ENCODE measurements at places on chromosomes 11 and 22.

- DNase-seq, result peak; percentile 51
Measured at GRCh38 chr11:832529-833113, at the start of gene CD151. CD151 (plus strand) TSS chr11:832952; CDS start chr11:836070, 3,118 bp downstream.

DNA sequence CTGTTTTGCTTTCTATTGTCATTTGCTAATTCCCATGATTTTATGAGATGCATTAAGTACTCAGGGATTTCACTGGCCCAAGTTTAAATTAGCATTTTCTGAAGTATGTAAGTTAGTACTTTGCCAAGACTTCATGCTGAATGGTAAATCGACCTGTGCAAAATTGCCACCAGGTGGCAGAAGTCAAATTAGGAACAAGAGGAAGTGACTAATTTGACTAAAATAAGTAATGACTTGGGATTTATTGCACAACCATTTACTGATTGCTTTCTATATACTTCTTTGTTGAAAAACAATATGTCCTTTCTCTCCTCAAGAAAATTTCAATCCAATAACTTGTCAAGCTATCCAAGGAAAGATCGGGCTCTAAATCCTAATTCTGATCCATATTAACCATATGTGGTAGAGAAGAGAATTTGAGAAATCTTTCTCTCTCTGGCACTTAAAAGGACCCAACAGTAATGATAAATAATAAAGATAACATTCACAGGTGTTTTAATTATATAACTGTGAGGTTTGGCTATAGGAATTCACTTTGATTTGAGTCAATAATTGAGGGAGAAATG lies 253.7 kb upstream of the CHORDC1 start:
- DNase-seq, result no peak

DNA sequence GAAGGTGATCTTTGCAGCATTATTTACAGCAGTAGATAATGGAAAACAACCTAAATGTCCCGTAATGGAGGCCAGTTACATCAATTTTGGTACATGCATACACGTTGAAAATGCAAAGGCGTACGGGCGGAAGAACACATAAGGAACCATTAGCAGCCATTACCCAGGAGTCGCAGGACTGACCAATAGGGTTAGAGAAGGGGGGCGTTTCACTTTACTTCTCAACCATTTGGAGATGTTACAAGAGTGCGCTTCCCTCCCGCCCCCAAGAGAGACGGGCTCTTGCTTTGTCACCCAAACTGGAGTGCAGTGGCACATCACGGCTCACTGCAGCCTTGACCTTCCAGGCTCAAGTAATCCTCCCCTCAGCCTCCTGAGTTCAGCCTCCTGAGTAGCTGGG lies 52.8 kb upstream of the SLC35C1 start:
- DNase-seq, result no peak

- DNase-seq, result no peak
Measured at GRCh38 chr11:46659908-46660307, 40.5 kb downstream of the ARHGAP1 start.

DNA sequence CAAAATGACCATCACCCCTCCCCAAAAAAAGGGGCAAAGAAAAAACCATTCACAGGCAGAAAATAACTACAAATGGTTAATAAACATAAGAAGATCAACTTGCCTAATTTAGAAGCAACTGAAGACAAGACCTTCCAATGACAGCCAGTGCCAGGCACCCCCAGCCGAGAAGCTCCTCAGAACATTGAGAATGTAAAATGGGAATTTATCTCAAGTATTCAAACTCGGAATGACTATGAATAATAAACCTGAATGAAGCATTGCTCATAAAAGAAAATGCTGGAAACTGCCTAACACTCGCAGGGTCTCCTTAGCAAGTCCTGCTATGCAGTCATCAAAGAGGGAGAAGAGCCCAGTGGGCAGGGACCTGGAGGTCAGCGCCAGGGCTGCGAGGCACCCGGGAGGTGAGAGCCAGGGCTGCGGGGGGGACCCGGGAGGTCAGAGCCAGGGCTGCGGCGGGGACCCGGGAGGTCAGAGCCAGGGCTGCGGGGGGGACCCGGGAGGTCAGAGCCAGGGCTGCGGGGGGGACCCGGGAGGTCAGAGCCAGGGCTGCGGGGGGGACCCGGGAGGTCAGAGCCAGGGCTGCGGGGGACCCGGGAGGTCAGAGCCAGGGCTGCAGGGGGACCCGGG lies 23.2 kb upstream of the MOB2 start:
- no peak for DNase-seq

DNA sequence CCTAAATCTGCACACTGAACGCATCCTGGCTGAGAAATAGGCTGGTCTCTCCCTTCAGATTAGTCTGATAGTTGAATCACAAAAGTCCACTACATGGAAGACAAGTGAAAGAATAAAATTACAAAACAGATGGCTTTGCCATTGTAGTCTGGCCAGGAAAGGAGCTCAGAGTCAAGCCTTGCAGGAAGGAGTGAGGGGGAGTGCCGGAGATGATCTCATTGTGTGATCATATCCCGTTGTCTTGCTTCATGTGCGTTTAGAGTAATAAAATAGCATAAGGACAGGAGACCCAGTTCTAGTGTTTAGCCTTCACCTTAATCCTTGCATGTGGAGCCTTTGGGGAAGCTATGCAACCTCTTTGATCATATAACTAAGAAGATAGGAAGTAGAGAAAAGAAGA lies 666.7 kb upstream of the RAG2 start:
- DNase-seq, result no peak

DNA sequence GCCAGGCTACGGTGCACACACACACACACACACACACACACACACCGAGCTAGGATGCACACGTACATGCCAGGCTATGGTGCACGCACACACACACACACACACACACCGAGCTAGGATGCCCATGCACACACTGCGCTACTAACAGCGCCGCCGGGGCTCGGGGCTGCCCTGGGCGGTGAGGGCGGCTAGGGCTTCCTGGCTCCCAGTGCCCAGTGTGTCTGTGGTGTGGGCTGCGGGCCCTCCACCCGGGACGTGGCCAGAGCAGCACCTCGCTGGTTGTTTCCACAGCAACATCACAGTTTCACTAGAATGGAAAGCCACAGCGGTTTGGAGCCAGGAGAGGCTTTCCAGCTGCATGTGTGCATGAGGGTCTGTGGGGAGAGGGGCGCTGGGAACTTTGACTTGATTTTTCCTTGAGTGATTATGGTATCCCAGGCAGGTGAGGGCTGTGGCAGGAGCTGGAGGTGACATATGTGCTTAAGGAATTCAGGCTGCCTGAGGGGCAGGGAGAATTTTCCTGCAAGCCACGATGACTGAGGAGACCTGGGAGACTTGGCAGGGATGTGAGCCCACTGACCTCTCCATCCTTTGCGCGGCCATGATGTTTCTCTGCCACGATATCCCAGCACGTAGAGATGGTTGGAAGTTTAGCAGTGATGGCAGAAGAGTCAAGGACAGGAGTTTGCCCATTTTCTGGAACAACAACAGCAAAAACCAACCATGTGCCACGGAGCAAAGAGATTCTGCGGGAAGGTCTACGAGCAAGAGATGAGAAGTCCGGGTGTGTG lies 195.9 kb downstream of the SNX19 start:
- no peak for DNase-seq

- peak; percentile 100 for DNase-seq
Measured at GRCh38 chr22:24555165-24556039, at the start of gene SNRPD3. SNRPD3 (plus strand) TSS chr22:24555999; CDS start chr22:24557675, 1,676 bp downstream.

DNA sequence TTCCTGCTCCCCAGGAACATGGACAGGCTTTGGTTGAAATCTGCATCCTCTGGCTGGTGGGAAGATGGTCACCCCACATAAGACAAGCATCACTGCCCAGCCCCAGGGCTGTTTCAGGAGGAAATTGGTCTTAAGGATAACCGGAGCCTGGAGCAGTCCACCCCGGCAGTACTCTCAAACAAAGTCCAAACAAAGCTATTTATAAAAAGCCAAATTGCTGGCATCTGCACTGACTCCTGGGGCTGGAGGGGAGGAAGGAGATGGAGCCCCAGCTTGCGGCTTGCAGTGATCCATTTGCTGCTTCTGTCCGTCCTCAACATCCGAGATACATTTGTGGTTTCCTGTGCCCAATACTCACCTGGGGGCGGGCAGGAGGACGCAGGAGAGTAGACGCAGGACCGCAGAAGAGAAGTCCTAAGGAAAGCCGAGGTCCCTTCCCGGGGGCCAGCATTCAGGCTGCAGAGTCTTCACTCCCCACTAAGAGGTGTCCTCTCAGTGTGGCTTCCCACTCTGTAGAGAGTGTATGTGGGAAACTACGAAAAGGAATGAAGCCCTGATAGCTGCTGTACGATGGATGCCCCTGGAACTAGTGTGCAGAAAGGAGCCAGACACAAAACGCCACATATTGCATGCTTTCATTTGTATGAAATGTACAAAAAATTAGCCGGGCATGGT lies 107.3 kb upstream of the FGF3 start:
- DNase-seq, result no peak

DNA sequence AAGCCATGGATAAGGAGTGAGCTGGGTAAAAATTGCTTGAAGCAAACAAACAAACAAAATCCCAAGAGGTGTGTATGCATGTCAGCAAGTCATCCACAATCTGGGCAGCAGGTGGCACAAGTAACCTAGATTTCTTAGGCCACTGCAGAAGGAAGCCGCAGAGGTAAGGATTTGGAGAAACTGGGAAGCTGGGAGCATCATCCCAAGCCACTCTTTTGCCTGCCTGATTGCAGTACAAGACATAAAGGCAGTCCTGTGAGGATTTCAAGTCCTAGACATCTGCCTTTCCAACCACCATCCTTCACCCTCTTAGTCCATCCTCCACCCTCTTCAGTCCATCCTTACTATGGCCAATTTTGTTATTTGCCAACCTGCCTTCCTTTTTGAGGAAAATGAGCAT lies 67.2 kb upstream of the BMAL1 start:
- DNase-seq, result no peak

- DNase-seq, result no peak
Measured at GRCh38 chr22:49295465-49295743, 532.3 kb downstream of the BRD1 start.

DNA sequence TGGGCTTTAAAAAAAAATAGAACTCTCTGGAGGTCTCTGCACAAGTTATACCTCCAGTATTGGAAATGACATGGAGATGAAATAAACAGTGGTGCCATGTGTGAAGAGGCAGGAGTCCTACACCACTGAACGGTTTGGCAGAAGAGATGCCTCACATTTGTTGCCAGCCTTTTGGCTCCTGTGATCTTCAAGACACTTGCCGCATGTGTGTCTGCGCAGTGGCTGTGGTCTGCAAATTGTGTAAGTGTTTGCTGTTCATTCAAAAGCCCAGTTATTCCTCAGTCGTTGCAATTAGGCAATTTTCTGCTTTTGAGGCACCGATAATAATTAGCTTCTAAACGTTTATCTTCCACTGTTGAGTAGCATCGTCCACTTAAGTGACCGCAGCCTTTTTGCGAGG lies 319.1 kb downstream of the BRD1 start:
- no peak for DNase-seq
